Urothelium cell line (cell line): ENCODE measurements at places on chromosomes 3 and 15.

DNA sequence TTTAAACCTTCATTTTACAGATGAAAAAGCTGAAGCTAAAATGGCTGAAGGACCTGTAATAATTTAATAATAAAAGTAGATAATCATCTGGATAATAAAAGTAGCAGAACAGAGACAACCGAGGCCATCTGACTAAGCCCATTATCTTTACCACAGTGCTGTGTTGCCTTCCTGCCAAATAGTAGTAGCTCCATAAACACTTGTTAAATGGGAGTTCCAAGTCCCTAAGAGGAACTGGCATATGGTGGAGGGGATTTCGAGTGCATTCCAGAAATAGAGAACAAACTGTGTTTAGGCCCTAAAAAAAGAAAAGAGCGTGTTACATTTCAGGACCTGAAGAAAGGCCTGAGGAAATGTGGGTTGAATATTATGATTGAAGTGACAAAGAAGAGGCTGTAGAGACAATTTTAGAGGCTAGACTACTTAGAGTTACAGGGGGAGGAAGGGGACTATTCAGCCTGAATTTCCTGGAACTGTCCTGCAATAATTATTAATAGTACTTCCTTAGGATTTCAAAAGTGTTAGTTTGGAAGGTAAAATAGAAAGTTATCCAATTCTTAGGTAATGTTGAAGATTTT is 424.3 kb downstream of the ROBO2 start:
- DNase-seq, result no peak

DNA sequence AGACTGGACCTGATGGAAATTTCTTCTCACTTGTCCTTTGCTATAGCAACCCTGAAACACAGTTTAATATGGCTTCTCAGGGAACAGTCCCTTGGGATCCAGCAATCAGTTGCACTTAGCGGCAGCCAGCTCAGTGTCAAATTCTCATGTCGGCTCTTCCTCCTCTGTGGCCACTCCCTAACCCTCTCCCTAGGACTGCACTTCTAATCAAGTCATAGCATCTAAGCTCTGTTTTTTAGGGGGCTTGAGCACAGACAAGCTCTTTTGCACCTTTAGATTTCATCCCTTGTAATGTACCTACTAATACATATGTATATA is 250.5 kb upstream of the TLE3 start:
- DNase-seq, result no peak

- no peak for DNase-seq
Measured at GRCh38 chr15:98943051-98943508, 64.5 kb downstream of the PGPEP1L start.

DNA sequence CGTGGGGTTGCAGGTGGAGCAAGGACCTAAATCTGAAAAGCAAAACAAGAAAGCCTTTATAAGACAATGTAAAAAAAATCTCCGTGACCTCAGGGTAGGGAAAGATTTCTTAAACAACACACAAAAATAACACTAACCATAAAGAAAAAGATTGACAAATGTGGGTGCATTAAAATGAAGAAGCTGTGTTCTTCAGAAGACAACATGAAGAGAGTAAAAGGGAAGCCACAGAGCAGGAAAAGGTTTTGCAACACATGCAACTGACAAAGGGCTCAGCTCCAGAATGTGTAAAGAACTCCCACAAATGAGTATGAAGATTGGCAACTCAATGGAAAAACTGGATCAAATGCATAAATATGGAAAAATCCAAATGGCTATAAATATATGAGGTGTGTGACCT is 74.2 kb downstream of the MAGEF1 start:
- no peak for DNase-seq

GRCh38 chr15:60399931-60400330 is 2.1 kb upstream of the ANXA2 start:
- DNase-seq, result no peak

DNA sequence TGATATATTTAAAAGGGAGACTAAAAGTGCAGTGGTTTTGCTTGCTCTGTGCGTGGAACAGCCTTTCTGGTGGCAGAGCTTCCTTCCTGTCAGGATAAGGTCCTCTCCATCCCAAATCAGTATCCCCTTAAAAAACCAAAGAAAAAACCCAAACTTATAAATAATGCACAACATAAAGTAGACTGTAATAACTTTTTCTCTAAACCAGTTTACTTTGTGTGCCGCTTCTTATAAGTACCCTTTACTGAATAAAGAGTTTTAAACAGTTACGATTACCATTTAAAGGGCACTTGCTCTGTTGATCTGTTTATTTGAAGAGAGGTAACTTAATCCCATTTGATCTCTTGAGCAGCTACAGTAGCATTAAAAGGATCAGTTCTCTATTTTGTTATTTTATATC is 2.5 kb downstream of the PIK3CA start:
- no peak for DNase-seq

DNA sequence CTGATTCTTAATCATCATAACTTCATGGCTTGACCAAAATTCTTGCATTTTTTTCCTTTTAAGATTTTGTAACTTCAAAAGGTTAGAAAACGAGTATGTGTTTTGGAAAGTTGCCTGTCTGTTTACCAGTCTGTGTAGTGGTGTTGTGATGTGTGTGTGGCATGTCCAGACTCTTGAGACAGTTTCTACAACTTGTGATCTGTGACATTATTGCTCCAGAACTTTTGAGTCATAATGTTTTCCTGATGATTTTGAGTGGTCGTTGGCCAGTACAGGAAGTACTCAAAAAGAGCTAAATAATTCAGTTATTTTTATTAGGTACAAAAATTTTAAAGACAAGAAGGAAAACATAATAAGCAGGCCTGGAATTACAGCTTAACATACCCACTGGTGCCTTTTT is 229.0 kb upstream of the C2CD4B start:
- no peak for DNase-seq

DNA sequence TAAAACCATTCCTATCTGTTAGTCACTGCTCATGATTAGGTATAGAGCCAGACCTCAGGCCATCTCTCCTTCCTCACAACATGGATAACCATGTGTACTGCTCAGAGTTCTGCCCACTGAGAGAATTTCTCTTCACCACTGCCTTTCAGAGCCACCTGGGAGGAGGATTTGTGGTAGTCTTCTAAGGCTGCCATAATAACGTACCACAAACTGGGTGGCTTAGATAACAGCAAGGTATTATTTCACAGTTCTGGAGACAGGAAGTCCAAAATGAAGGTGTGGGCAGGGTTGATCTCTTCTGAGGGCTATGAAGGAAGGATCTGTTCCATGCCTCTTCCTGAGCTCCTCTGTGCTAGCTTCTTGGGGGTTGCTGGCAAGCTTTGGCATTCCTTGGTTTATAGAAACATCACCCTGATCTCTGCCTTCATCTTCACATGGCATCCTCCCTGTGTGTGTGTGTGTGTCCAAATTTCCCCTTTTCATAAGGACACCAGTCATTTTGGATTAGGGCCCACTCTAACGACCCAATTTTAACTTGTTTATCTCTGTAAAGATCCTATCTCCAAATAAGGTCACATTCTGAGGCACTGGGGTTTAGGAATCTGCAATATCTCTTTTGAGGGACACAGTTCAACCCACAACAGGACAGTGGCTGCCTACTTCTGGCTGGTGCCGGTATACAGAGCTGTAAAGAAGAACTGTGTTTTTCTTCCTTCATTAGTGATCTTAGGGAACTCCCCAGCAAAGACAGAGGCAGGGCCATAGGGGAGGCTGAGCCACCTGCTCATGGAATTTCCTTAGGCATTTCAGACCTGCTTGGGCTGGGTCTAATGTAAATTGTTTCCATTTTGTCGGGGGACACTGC is 42.1 kb upstream of the NOX5 start:
- DNase-seq, result no peak

- DNase-seq, result no peak
Measured at GRCh38 chr3:46407970-46408369, 911 bp downstream of the CCRL2 start.

DNA sequence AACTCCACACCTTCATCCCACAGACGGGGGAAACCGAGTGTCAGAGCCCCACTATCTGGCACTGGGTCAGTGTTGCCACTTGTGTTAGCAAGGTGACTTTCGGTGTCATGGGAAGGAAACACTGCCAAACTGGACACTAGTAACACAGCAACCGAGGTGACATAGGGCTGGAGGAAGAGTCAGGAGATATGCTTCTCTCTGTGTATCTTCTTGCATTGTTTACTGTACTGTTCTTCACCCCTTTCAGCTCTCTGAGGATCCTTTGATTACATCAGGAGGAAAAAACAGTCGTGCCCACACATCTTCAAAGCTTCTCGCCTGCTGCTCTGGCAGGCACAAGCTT is 109.4 kb upstream of the RAD18 start:
- DNase-seq, result no peak

GRCh38 chr15:32057876-32058425 is 27.6 kb downstream of the CHRNA7 start:
- DNase-seq, result no peak

DNA sequence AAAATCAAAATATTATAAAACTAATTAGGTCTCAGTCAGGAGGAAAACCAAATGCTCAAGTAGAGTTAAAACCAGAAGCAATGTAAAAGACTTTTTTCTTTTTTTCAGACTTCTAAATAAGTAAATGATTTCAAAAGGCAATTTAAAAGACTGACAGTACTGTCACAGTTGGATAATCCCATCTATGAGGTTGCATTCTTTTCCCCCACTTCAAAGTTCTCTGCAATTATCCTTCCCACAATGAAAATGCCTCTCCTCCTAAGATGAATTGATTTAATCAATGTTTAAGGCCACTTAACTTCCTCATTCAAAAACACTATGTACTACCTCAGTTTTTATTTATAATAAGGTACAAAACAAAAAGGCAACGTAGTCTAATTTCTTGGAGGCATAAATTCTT is 8.1 kb downstream of the MRPL3 start:
- DNase-seq, result no peak

- peak; percentile 71 for DNase-seq
Measured at GRCh38 chr3:43998836-43999727, 242.6 kb upstream of the TOPAZ1 start.

- DNase-seq, result no peak
Measured at GRCh38 chr3:196486263-196486662, 17.3 kb downstream of the RNF168 start.

- no peak for DNase-seq
Measured at GRCh38 chr3:87706176-87706575, 352.6 kb downstream of the CGGBP1 start.

DNA sequence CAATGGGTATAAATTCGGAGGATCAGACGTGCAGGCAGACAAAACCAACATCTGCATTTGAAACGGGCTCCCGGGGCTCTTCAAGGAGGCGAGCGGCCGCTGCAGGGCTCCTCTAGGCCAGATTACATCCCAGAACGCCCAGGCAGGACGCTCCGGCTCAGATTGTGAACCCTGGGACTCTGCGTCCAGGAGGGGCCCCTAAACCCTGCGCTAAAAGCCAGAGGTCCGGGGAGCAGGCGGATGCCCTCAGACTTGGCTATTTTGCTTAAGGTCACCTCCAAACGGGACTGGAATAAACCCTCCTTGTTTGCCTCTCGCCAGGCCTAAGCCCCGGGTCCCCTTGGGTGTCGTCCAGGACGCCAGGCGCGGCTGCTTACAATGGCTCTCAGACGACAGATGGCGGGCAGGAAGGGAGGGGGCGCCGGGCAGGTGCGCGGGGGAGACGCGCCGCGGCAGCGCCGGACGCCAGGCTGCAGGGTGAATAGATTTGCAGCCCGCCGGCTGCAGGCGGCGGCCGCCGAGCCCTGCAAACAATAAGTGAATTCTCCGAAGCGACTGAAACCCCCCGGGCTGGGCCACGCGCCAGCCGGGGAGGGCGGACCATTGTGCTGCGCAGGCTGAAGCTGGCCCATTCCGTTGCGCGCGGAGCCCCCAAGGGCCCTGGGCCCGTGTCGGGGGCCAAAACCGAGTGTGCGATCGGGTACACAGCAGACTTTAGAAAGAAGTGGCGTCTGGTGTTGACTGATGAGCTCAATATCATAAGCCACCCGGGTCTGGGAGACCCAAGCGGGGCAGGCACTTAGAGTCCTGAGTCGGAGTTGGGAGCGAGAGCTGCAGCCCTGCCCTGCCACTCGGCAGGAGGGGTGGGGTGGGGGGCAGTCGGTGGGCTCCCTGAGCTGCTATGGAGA is 32.3 kb upstream of the AMOTL2 start:
- no peak for DNase-seq

- no peak for DNase-seq
Measured at GRCh38 chr3:178300441-178300959, 235.7 kb upstream of the KCNMB2 start.

GRCh38 chr3:40753951-40754350 is 229.2 kb downstream of the ZNF621 start:
- no peak for DNase-seq

DNA sequence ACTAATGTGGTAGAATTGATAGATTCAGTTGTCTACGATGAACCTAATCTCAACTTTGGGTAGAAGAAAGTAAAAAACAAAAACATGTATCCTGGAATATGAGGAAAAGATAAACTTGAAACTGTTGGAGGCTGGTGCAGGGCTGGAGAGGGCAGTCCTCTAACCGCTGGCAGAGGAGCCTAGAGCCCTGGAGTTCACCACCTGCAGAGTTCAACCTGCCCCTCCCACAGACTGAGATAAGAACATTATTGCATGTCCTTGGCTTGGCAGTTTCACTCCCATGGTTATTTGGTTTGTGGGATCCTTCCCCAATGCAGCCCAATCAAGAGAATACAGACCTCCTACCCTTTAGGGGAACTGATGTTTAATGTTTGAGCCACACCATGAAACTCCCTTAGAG is 53.2 kb upstream of the GATM start:
- no peak for DNase-seq

DNA sequence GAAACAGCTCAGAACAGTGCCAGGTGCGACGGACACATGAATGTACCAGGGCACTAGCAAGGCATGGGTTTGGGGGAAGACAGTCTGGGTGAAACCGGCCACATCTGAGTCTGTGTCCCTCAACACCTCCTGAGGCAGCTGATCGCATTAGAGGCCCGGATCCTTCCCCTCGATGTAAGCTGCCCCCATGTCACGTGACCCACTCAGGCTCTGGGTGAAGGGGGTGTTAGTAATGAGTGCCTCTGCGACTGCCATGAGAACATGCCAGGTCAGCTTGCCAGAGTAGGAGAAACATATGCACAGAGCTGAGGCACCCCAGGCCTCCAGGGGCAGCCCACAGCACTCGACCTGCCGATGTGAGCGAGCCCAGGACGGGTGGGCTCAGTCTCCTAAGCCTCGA is 29.7 kb downstream of the PRR23E start:
- no peak for DNase-seq

DNA sequence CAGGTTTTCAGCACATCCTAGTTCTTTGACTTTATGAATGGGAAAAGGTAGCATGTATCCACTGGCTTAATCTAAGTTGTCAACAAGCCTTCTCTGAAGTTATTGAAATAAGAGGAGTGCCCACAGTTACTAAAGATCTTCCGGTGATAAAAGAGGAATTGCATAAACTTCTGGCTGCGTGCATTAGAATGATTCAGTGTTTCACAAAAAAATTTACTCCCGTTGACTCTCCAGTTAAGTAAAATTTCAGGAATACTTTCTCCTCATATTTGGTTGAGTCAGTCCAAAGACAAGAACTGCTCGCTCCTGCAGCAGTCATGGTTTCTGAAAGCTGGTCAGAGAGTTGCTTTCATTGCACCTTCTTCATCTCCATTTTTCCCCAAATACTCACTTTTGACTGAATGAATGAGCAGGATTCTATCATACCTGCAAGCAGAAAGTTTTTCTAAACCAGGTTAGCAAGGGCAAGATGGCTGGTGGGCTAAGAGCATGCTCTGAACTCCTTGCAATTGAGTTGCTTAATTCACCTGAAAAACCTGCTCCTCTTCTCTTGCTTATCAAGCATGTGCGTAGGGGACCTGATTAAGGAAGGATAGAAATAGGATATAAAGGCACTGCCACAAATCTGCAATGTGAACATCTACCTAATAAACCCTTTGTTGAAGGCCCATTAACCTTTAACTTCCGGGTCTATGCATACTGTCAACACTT is 64.2 kb upstream of the TIMP4 start:
- no peak for DNase-seq
